ENCODE measurements at places on chromosomes 12 and 14.

- DNase-seq = no peak
These were observed 1.1 kb upstream of the ATXN2 start for GRCh38 chr12:111600205-111600642.

DNA sequence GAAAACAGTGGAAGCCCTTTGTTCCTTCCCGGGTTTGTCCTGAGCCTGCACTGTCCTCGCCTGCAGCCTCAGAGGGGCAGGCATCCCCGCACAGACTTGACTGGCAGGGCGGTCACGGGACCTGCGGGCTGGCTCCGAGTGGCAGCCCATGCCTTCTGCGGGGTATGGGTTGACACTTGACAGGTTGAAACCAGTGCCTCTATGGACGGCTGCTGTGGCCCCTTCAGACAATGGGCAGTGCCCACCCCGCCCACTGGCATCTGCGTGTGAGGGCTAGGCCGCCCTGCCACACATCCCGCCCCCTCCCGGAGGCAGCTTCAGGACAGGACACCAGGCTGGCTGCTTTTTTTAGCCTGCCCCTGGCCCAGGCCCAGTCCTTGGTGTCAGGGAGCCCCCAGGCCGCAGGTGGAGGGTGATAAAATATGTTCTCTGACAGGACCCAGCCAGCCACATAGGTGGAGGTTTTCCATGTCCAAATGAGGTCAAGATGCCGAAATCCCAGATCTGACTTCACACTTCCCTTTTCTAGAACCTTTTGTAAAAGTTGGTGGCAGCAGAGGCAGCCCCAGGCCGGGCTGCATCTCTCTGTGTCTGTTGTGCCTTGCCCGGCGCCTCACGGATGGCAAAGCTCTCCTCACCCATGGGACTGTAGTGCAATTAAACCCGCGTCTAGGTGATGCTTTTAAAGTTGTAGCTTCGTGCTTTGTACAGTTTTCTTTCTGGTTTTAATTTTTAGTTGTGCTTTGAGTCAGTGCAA, 10.0 kb downstream of the ANKRD9 start:
- no peak for DNase-seq

DNA sequence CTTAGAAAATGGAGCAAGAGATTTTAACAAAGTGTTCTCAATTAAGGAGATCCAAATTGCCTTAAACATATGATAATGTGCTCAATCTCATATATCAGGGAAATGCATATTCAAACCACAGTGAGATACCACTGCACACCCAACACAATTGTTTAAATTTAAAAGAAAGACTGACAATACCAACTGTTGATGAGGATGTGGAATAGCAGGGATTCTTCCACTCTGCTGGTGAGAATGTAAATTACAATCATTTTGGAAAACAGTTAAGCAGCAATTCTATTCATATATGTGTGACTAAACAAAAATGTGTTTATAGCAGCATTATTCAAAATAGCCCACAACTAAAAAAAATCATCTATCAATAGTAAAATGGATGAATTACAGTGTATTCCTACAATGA, 144.2 kb downstream of the KICS2 start:
- DNase-seq = no peak

- no peak for DNase-seq
These were observed 41.2 kb upstream of the TMED10 start for GRCh38 chr14:75217508-75218206.

DNA sequence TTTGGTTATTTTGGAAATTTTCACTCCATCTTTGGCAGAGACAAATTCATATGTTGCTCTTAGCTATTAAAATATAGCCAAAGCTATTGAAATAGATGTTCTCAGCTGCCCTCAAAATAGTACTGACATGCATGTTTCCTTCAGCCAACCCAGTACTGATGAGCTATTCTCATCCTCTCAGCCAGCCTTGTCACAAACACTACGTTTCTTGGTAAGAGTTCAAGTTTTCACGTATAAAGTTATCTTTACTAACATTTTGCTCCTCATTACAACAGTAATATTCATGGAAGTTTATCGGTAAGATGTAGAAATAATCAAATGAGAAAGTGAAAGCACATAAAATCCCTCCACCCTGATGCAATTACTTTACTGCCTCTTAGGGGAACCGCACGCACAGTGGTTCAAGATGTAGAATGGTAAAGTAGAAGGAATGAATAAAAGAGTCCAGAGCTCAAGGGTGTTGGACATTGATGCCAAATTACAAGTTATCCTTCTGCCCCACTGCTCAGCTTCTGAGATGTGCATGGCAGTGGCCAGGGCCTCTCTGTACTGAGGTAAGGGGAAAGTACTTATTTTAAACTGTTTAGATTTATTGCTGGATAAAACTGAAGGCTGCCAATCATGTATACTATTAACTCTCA, 20.7 kb downstream of the GCH1 start:
- DNase-seq = no peak

DNA sequence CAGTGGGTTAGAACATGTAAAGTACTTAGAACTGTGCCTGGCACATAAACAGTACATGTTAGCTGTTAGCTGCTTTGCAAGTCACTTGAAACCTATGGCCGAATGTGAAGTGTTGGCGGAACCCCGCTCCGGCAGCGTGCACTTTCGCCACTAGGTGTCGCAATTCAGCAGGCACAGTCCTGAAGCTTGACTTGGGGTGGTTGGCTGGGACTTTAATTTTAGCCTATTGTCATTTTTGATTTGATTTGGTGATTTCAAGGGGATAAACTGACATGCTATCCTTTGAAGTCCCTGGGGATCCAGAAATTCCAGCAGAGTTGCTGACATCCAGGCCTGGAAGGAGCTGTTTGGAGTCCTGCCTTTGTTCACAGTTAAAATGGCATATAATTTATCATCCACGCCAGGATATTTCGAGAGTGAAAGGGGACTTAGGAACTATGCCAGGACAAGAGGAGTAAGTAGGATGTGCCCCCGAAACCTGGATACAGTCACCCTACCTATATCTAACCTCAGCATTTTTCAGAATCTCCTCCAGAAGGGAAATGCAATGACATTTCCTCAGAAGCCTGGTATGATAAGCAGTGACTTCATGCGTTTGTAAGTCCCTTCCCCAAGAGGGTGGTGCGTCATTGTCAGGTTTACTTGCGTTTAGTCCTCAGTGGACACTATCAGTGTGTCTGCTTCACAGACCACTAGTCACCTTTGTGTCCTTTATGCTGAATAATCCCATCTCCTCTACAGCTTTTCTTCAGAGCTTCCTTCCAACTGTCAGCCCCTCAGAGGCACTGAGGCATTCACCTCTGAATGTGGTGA, 3.5 kb upstream of the TSPAN9 start:
- peak; percentile 67 for DNase-seq

GRCh38 chr14:104751539-104752422, 1.2 kb upstream of the SIVA1 start:
- DNase-seq = no peak

DNA sequence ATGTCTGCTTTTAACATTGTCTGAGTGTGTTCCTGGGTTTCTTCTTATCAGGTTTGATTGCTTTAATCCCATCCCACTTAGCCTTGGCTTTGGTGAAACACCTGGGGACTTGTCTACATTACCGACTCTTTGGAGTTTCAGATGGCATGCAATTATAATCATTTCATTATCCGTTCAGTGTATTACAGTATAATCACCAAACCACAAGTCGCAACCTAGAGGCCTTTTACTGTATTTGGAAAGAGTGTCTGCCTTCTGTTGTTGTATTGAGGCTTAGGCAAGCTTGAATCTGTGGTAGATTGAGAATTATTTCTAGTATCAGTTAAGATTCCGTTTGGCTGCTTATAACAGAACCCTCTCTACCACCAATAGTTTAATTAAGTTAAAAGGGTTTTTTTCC, 103.9 kb downstream of the TGFB3 start:
- DNase-seq = no peak

- DNase-seq = no peak
These were observed 153.6 kb downstream of the MSRB3 start for GRCh38 chr12:65432114-65432513.

DNA sequence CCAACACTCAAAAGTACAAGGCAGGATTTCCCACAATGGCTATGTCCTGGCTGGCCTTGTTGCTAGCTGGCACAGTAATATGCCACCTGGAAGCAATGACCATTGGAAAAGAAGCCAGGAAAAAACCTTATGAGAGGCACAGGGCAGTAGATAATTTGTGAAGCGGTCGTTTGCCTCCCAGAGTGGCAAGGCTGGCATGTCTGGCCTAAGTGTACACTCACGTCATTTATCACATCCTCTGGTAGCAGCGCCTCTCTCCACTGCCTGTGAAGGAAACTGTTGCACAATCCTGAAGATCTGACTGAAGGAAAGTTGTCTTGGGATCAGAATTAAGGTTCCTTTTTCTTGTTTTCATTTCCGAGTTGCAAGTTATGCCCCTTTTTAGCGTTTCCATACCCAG, 408.5 kb downstream of the ZFP36L1 start:
- DNase-seq = no peak

- DNase-seq = no peak
These were observed 15.4 kb downstream of the TRAFD1 start for GRCh38 chr12:112140728-112141127.
